ENCODE measurements at places on chromosomes 1 and 21. TPM values are rescaled to one million over a fixed set of nuclear protein-coding genes. Genes with fewer than 3 reads are reported as not detected.

The PLEKHN1 gene
- total RNA-seq = 0.16 TPM

The CTH gene
- total RNA-seq = 39.7 TPM

GRCh38 chr1:100998426-100998825 lies 27.2 kb downstream of the DPH5 start:
- no peaks in the 10 kb centered on the region for H3K36me3 ChIP-seq
- H3K4me1 ChIP-seq = no peaks in the 10 kb centered on the region
- no peak for DNase-seq
- H3K27me3 ChIP-seq = no peaks in the 10 kb centered on the region
- H3K27ac ChIP-seq = no peak overlapping the region
- no peak overlapping the region for H3K4me3 ChIP-seq

DNA sequence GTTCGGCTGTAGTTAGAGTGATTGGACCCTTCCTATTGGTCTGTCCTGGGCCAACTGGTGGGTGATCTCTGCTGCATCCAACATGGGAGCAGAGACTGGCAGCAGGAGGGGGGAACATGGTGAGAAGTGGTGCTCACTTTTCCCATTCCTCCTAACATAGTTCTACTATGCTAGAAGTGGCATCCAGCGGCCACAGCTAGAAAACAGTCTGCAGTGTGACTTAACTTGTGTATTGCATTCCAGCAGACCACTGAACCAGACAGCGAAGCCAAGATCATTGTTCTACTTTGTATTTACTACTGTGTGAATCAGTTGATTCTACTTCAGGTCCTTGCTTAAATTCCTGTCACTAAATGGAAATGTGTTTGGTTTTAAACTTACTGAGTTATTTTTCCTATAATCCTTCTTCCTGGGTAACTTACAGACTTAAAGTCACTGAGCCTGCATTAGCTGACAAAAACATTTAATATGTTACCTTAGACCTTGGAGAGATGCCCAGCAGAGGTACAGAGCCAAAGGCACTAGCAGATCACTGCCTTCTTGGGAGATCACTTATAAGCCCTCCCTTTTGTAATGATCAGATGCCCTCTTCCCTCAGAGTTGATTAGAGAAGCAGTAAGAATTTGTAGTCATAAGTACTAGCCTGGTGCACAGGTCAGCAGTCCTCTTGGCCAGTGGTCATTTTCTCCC lies 8.2 kb downstream of the FABP3 start:
- DNase-seq = no peak
- H3K27me3 ChIP-seq = no peaks in the 10 kb centered on the region
- H3K4me3 ChIP-seq = no peak overlapping the region
- H3K27ac ChIP-seq = no peak overlapping the region
- H3K36me3 ChIP-seq = no peaks in the 10 kb centered on the region

The MEX3A gene
- total RNA-seq = 1.3 TPM

The HP1BP3 gene
- 74.9 TPM for total RNA-seq

- peak overlapping the region; percentile 45 for H3K27ac ChIP-seq
- DNase-seq = peak; percentile 46
- H3K27me3 ChIP-seq = no peaks in the 10 kb centered on the region
- no peak overlapping the region for H3K4me3 ChIP-seq
- H3K36me3 ChIP-seq = no peaks in the 10 kb centered on the region
Observed at GRCh38 chr21:32817208-32817607, 45.7 kb upstream of the PAXBP1 start.

The PCAT6 gene
- total RNA-seq = 1.2 TPM

GRCh38 chr1:208054911-208055379 lies 144.0 kb upstream of the CD34 start:
- H3K27me3 ChIP-seq = no peaks in the 10 kb centered on the region
- H3K4me1 ChIP-seq = no peaks in the 10 kb centered on the region
- no peak for DNase-seq
- no peak overlapping the region for H3K27ac ChIP-seq

DNA sequence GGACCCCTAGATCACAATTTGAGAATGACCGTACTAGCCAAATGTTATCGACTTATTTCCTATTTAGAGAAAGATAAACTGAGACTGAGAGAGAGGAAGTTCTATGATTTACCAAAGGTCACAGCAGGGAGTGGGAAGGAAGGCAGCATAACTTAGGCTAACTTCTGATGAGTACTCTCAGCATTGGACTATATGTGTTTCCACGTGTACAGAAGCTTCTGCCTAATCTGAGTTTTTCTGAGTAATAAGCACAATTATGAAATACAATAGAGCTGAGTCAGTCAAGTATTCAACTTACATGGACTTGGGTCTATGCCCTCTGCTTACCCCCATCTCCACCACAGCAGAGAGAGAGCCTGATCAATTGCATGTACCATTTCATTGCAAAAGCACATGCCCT lies 88.1 kb upstream of the HIVEP3 start:
- H3K27me3 ChIP-seq = no peaks in the 10 kb centered on the region

DNA sequence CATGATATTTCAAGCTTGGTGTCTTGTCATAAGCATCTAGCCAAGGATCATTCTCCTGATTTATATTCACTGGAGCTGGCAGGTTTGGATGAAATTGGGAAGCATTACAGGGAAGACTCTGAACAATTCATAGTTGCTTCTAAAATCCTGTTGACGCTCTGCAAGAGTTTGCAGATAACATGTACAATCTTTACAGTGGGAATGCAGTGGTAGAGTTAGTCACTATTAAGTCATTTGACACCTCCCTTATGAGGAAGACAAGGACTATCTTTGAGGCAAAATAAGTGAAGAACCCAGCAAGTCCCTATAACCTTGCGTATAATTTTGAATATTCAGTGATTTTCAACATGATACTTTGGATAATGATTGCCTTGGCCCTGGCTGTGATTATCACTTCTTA lies 45.3 kb upstream of the CRB1 start:
- no peaks in the 10 kb centered on the region for H3K4me1 ChIP-seq
- no peak for DNase-seq
- H3K27ac ChIP-seq = no peak overlapping the region
- H3K27me3 ChIP-seq = no peaks in the 10 kb centered on the region
- H3K4me3 ChIP-seq = no peak overlapping the region

DNA sequence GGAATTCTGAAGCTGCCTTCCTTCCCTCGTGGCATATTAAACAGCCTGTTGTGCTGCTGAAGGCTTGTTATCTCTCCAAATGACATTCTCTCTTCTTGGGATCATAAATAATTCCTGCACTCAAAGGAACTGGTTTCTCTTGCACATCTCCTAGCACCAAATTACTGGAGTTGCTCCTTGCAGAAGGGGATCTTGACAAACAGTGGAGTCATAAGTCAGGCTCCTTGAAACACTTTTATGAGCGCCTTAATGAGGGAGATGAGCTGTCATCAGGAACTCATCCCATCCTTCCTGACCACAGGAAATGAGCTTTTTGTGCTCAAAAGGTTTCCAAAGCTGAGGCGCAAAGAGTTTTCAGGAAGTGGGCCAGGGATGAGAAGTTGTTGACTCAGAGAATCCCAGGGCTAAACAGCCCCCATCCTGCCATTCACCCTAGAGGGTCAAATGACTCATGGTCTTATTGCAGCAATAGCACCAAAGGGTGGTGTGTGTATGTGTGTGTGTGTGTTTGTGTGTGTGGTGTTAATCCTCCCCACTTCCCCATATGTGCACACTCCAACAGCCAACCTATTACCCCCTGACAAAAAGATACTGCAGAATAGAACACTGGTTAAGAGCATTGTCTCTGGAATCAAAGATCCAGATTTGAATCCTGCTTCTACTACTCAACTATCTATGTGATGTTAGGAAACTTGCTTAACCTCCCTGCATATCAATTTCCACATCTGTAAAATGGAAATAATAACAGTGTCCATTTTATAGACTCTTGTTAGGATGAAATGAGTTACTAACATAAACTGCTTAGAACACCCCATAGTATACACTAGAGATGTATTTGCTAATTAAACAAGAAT lies 2.8 kb upstream of the PHC2 start:
- no peak overlapping the region for H3K27ac ChIP-seq
- H3K27me3 ChIP-seq = no peaks in the 10 kb centered on the region
- DNase-seq = peak; percentile 45
- H3K36me3 ChIP-seq = no peaks in the 10 kb centered on the region
- H3K4me3 ChIP-seq = no peak overlapping the region
- H3K4me1 ChIP-seq = no peaks in the 10 kb centered on the region

DNA sequence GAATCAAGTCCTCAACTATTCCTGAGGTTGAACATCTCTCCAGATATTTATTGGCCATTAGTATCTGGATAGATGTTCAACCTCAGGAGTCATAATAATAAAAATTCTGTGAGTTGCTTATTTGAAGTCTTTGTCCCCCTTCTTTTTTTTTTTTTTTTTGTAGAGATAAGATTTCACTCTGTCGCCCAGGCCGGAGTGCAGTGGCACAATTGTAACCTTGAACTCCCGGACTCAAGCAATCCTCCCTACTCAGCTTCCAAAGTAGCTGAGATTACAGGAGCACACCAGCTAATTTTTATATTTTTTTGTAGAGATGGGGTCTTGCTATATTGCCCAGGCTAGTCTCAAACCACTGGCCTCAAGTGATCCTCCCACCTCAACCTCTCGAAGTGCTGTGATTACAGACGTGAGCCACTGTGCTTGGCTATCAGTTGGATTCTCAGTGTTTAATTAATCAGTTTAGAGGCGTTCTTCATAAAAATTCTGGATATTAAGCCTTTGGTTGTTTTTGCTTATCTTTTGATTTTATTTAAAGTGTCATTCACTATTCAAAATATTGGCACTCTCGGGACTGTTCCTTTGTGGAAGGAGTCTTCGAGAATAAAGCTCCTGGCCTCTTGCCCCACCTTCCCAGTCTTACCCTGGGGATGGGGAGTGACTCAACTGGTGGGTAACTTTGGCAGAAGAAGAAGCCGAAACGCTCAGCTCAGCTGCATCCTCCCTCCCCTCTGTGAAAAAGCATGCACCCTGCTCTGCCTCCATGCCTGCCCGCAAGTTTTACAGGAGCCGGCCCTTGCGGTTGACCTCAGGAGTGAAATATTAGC lies 11.2 kb upstream of the HYI start:
- no peak for DNase-seq
- no peak overlapping the region for H3K4me3 ChIP-seq
- no peaks in the 10 kb centered on the region for H3K36me3 ChIP-seq
- H3K4me1 ChIP-seq = peaks cover 2% of the 10 kb centered on the region
- H3K27me3 ChIP-seq = no peaks in the 10 kb centered on the region
- H3K27ac ChIP-seq = no peak overlapping the region

GRCh38 chr1:241934201-241934848 lies 23.2 kb upstream of the BECN2 start:
- H3K4me1 ChIP-seq = no peaks in the 10 kb centered on the region
- H3K4me3 ChIP-seq = no peak overlapping the region
- no peaks in the 10 kb centered on the region for H3K27me3 ChIP-seq
- H3K27ac ChIP-seq = no peak overlapping the region

- peak; percentile 73 for DNase-seq
- H3K36me3 ChIP-seq = no peaks in the 10 kb centered on the region
Observed at GRCh38 chr1:12615865-12616708, 1.9 kb downstream of the DHRS3 start.

DNA sequence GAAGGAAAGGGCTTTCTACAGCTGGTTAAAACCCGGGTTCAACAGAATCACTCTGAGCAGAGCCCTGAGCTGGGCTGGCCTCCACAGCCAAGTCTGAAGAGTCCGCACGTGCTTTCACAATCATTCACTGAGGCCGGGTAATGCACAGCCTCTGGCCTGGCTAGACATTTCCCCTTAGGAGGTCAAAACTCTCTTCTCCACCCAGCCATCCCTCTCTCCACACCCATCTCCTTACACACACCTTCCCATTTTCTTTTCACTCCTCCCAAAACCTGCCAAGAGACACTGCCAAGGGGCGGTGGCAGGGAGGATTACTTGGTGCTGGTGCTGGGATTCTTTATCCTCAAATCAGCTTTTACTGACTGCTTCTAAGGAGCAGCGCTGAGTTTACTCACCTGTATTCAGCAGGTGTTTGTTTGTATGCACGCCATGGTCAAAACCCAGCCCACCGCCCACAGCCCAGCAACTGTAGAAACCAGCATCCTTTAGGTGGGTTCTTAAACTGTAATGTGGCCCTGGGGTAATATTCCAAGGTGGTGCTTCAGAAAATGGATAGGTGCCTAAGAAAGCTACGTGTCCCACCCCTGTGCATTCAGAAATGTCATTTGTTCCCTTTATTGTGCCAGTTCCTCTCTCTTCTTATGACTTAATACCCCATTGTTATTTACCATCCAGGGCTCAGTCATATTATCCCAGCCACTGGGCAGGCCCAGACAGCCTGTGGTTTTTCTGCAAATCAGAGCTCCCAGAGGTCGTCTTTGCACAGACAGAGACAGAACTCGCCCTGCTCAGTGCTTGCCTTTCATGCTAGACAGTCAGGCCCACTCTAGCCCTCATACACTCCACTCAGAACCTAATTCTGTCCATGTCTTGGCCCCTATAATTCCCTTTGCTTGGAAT lies 80.2 kb downstream of the ADSS2 start:
- no peak overlapping the region for H3K27ac ChIP-seq
- H3K36me3 ChIP-seq = no peaks in the 10 kb centered on the region
- H3K4me1 ChIP-seq = no peaks in the 10 kb centered on the region
- no peaks in the 10 kb centered on the region for H3K27me3 ChIP-seq
- no peak for DNase-seq
- no peak overlapping the region for H3K4me3 ChIP-seq

- H3K27ac ChIP-seq = no peak overlapping the region
- no peak overlapping the region for H3K4me3 ChIP-seq
- H3K27me3 ChIP-seq = peaks cover under 1% of the 10 kb centered on the region
- H3K4me1 ChIP-seq = peaks cover 5% of the 10 kb centered on the region
- H3K36me3 ChIP-seq = no peaks in the 10 kb centered on the region
Observed at GRCh38 chr1:38088366-38088765, 41.8 kb upstream of the POU3F1 start.

GRCh38 chr1:8661185-8662110 lies 156.0 kb downstream of the RERE start:
- no peak overlapping the region for H3K4me3 ChIP-seq
- H3K27ac ChIP-seq = no peak overlapping the region
- H3K36me3 ChIP-seq = no peaks in the 10 kb centered on the region

- no peak for DNase-seq
- no peaks in the 10 kb centered on the region for H3K4me1 ChIP-seq
- no peaks in the 10 kb centered on the region for H3K36me3 ChIP-seq
- H3K4me3 ChIP-seq = no peak overlapping the region
- no peaks in the 10 kb centered on the region for H3K27me3 ChIP-seq
Observed at GRCh38 chr1:69650779-69651178, 83.1 kb downstream of the LRRC7 start.

The PRKAA2 gene
- total RNA-seq = 1.9 TPM

- peaks cover 74% of the 10 kb centered on the region for H3K4me1 ChIP-seq
- H3K36me3 ChIP-seq = no peaks in the 10 kb centered on the region
- peak; percentile 40 for DNase-seq
- H3K27ac ChIP-seq = peak overlapping the region; percentile 90
- H3K27me3 ChIP-seq = no peaks in the 10 kb centered on the region
Observed at GRCh38 chr1:19009882-19010321, 53.4 kb upstream of the IFFO2 start.

GRCh38 chr1:214271174-214271858 lies 9.6 kb upstream of the SMYD2 start:
- H3K27me3 ChIP-seq = no peaks in the 10 kb centered on the region
- no peak for DNase-seq
- H3K36me3 ChIP-seq = no peaks in the 10 kb centered on the region
- H3K4me1 ChIP-seq = no peaks in the 10 kb centered on the region

Measured in pancreas (tissue), 10 donors.